GM23248 (cell line): ENCODE measurements at places on chromosomes 12 and 14. TPM values are rescaled to one million over a fixed set of nuclear protein-coding genes. Genes with fewer than 3 reads are reported as not detected.

GPR68 gene
- total RNA-seq: 8.6 and 10.6 TPM in 2 replicates

TAS2R46 gene
- not detected in 2 replicates for total RNA-seq

CAPS2 gene
- total RNA-seq: 3.4 and 4.4 TPM in 2 replicates

CLEC7A gene
- total RNA-seq: not detected in 2 replicates

IRAK3 gene
- total RNA-seq: 3.7 and 6.6 TPM in 2 replicates

CNTN1 gene
- total RNA-seq: 0.32 and 0.51 TPM in 2 replicates

NGB gene
- total RNA-seq: not detected in 2 replicates

FAM186B gene
- 0.22 and 1.4 TPM in 2 replicates for total RNA-seq

WSCD2 gene
- total RNA-seq: not detected in 2 replicates

ANKRD33 gene
- total RNA-seq: not detected in 2 replicates

CELA1 gene
- not detected in 2 replicates for total RNA-seq

MMP19 gene
- 17.6 and 26.3 TPM in 2 replicates for total RNA-seq

OTOGL gene
- total RNA-seq: under 0.01 and 1.3 TPM in 2 replicates

CCND2 gene
- 4.2 and 4.9 TPM in 2 replicates for total RNA-seq
